ENCODE measurements at places on chromosomes 16 and 17.

DNA sequence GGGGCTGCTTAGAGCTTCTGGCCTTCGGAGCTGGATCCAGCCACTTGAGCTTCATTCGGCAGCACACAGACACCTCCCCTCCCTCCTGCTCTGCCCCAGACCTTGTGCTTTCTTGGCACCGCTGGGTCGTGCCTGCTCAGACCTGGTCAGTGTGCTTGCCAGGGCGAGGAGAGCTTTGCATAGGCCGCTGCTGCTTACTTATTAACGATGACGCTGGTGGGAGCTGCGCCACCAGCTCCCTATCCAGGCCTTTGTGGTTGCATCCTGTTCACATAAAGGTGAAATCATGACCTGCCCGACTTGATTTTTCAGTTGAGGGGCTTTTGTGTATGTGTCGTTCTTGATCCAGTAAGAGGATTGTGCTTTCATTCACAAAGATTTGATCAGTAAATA, 101.1 kb downstream of the MSI2 start:
- no peak for DNase-seq

GRCh38 chr17:81314398-81315081, 19.4 kb upstream of the SLC38A10 start:
- no peak for DNase-seq

DNA sequence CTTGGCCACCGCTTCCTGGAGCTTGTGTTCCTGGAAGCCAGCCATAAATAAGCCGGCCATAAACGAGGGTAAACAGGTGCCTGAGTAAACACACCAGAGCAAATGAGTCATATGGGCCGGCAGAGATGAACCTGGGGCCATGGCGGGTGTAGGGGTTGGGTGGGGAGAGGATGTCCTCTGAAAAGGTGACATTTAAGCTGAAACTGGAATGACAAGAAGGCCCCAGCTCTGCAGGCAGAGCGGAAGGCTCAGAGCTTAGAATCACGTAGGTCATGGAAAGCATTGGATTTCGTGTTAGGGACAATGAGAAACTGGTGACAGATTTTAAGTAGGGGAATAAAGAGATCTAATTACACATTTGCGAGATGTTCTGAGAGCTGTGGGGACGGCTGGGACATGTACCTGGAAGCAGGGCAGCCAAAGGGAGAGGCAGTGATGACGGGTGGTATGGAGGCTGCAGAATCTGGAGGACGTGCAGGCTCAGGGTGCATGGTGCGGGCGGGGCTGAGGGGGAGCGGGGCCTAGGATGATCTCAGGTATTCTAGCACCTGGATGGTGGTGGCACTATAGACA, 8.1 kb upstream of the DNASE1 start:
- DNase-seq, result no peak

GRCh38 chr17:7034955-7035590, 742 bp upstream of the SLC16A13 start:
- no peak for DNase-seq

GRCh38 chr17:30347488-30347887, 13.6 kb upstream of the TMIGD1 start:
- DNase-seq, result no peak
